Nephron progenitor cell (in vitro differentiated cells): ENCODE measurements at places on chromosomes 4 and X.

- DNase-seq = no peak
These were observed 46.8 kb upstream of the GC start for GRCh38 chr4:71830497-71831190.

DNA sequence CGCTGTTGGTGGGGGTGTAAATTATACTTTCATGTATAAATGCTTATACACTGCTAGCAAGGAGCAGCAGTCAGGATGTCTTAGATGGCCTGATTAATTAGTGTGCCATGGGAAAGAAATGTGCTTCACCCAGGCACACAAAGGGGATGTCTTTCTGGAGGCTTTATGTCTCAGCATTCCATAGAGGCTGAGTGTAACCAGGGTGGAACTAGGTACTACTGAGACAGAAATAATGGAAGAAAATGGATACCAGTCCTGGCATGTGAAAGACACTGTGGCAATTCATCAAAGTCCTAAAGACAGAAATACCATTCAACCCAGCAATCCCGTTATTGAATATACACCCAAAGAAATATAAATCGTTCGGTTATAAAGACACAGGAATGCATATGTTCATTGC is 52.5 kb downstream of the PF4 start:
- DNase-seq = no peak

GRCh38 chr4:153075836-153076518 is 128.3 kb upstream of the TRIM2 start:
- DNase-seq = no peak

- DNase-seq = no peak
These were observed 54.0 kb upstream of the MAP3K15 start for GRCh38 chrX:19569121-19569805.

GRCh38 chr4:127045861-127046260 is 586.9 kb upstream of the INTU start:
- no peak for DNase-seq

GRCh38 chr4:768995-769394 is 56.9 kb downstream of the CPLX1 start:
- no peak for DNase-seq

DNA sequence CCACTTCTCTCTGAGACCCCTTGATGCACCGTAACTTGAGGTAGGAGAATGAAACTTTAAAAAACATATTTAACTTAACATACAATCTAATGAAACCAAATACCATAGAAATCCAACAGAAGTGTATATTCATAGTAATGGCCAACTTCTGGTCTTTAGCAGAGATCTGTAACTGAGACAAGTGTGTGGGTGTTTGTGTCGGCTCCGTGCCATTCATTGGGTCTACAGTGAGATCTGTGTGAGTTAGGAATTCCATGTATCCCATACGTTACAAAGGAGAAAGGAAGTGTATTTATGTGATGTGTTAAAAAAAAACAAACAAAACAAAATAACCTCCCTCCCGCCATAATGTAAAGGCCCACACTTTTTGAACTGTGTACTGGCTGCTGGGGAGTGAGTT is 348.0 kb upstream of the NR3C2 start:
- DNase-seq = no peak

GRCh38 chr4:80878218-80878617 is 152.3 kb upstream of the BMP3 start:
- no peak for DNase-seq

- DNase-seq = no peak
These were observed 8.7 kb downstream of the SMIM10 start for GRCh38 chrX:134999469-134999868.

DNA sequence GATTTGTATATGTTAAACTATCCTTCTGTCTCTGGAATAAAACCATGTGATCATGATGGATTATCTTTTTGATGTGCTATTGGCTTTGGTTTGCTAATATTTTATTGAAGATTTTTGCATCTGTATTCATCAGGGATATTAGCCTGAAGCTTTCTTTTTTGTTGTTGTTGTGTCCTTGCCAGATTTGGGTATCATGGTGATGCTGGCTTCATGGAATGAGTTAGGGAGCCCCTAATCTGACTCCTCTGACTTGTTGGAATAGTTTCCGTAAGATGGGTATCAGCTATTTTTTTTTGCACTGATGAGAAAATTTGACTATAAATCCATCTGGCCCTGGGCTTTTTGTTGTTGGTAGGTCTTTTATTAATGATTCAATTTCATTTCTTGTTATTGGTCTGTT is 45.7 kb downstream of the ATP10D start:
- no peak for DNase-seq

- DNase-seq = no peak
These were observed 40.5 kb downstream of the VEGFC start for GRCh38 chr4:176752191-176752749.

- DNase-seq = peak; percentile 41
These were observed 793 bp downstream of the TSPAN7 start for GRCh38 chrX:38561951-38562719.

DNA sequence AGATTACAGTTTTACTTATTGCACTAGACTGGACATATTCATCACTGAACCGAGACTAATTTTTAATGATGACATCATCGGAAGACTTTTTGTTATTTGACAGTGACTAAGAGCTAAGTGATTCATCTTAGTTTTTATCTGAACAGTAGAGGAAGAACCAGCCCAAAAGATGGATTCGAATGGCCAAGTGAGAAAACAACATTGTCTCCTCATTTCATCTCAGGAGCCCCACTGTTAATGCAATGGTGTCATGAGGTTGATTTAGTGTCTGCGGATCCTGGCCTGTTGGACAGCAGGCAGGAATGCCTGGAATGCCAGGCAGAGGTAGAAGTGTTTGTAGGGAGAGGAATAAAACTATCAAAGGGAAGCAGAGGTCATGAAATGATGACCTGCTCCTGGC is 37.8 kb upstream of the HPF1 start:
- peak; percentile 21 for DNase-seq

DNA sequence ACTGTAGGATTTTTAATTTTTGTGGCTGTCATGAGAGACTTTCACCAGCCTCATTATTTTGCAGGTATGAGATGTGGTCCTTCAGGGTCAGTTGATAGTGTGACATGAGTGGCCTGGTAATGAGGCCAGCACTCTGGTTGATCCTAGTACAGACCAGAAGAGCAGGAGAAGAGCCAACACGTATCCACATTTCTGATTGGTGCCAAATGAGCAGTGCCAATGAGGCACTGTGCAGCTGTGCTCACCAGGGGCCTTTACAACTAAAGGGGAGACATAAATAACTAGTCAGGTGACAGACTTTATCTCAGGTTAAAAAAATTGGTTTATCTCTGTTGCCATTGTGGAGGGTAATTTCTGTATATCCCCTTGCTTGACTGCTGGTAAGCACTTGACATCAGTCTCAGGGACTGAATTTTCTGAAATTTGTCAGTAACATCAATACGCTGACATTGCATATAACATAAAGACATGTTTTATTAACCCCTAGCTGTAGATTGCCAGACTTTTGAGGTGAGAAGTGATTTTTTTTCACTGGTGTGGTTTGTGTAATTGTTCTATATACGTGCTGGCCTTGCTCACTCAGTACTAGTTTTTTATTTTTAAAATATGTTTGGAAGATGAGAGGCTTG is 101.2 kb downstream of the AFF1 start:
- DNase-seq = no peak

GRCh38 chr4:680551-680927 is 6.2 kb downstream of the MYL5 start:
- peak; percentile 49 for DNase-seq

GRCh38 chrX:149569770-149570169 is 17.5 kb downstream of the MAGEA9B start:
- DNase-seq = no peak

DNA sequence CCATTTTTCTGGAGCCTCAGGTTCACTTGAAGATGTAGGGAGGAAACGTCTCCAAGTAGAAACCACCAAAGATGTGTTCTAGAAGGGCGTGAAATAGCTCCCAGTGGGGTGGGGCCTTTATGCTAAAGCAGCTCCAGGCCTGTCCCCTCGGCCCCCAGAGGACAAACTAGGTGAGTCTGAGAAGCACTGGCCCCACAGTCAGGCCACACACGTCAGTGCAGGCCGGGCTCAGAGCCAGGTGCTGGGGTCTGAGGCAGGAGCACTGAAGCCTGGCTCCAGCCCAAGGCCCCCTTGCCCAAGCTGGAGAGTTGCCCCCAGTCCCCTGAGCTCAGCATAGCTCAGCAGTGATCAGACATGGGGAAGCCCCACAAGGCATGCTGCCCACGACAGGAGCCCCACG is 95.4 kb upstream of the PSAPL1 start:
- DNase-seq = no peak

DNA sequence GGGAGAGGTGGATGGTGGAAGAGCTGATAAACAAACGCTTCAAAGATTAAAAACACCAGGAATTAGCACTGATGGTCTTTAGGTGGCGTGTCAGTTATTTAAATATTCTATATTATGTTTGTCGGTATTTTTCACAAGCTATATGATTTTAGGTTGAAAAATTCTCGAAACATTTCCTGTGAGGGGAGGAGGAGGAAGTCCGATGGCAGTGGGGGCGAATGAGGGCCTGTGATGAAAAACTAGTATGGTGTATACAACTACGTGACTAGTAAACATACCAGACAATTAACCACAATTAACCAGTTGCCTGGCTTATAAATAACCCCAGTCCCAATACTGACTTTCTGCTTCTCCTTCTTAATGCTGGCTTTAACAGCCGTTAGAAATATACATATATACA is 595 bp upstream of the NAP1L2 start:
- DNase-seq = no peak

- DNase-seq = no peak
These were observed 51.8 kb upstream of the VEGFD start for GRCh38 chrX:15435836-15436619.

DNA sequence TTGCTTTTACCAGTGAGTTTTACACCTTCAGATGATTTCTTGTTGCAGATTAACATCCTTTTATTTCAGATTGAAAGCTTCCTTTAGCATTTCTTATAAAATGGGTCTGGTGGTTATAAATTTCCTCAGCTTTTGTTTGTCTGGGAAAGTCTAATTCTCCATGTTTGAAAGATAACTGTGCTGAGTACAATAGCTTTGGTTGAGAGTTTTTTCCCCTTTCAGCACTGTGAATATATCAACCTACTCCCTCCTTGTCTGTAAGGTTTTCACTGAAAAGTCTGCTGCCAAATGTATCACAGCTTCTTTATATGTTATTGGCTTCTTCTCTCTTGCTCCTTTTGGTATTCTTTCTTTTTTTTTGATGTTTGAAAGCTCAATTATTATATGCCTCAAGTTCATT is 53.5 kb upstream of the ACTRT1 start:
- DNase-seq = no peak

GRCh38 chr4:47839259-47839658 is 1.4 kb upstream of the CORIN start:
- no peak for DNase-seq

DNA sequence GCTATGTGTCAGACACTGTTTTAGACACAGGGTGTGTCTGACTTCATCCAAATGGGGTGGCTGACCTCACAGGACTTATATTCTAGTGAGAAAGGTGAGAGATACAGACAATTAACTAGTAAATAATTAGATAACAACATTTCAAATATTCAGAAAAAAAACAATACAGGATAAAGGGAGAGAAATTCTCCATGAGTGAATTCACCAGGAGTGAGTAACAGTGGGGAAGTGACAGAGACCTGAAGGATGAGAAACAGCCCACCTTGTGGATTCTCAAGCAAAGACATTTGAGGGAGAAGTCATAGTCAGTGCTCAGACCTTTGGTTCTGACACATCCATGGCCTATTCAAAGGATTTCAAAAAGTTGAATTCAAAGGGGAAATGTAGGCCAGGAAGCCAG is 627.9 kb downstream of the IQCM start:
- DNase-seq = no peak

DNA sequence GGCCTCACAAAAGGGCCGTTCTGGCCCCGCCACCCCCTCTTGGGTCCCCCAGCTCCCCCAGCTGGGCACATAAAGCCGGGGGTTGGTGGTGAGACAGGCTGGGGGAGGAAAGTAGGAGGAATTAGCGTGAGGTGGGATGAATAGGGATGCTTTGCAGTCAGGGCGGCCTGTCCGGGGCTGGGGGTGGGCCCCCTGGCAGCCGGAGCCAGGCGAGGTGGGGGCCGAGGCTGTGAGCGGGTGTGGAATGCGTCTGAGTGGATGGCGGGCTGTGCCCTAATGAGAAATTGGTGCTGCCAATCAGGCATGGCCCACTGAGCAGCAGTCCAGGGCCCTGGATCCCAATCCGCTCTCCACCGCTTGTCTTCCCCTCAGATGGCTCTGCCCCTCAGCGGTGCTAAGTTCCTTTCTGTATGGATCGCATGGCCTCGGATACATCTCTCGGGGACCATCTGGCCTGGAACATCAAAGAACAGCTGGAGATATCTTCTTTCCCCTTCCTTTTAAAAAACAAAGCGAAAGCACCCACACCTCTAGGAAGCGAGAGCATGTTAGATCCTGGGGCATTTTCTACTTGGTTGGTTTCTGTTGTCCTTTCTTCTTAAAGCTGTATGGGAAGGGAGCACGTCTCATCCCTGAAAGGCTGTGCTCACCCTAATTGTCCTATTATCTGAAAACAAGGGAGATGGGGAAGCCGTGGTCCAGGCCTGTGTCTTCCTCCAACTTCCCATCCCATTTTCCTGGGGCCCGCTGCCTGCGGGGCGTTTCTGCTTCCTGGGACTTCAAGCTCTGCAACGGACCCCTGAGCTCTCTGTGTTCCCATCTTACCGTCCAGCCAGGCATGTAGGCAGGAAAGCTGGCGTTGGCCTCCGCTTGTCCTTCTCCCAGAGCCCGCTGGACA is 106.9 kb downstream of the SORCS2 start:
- peak; percentile 40 for DNase-seq

GRCh38 chrX:15043538-15043937 is 170.3 kb downstream of the MOSPD2 start:
- no peak for DNase-seq

GRCh38 chr4:22091352-22091717 is 142.8 kb upstream of the KCNIP4 start:
- DNase-seq = no peak

- no peak for DNase-seq
These were observed 162.9 kb downstream of the LRBA start for GRCh38 chr4:150852216-150852615.

- DNase-seq = no peak
These were observed 160.2 kb upstream of the IGFBP7 start for GRCh38 chr4:57270346-57270745.

DNA sequence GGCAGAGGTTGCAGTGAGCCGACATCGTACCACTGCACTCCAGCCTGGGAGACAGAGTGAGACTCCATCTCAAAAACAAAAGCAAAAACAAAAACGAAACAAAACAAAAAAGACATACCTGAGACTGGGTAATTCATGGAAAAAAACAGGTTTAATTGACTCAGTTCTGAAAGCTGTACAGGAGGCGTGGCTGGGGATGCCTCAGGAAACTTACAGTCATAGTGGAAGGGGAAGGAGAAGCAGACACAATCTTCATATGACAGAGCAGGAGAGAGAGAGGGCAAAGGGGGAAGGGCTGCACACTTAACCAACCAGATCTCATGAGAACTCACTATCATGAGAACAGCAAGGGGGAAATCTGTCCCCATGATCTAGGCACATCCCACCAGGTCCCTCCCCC is 229.5 kb downstream of the STK32B start:
- no peak for DNase-seq

DNA sequence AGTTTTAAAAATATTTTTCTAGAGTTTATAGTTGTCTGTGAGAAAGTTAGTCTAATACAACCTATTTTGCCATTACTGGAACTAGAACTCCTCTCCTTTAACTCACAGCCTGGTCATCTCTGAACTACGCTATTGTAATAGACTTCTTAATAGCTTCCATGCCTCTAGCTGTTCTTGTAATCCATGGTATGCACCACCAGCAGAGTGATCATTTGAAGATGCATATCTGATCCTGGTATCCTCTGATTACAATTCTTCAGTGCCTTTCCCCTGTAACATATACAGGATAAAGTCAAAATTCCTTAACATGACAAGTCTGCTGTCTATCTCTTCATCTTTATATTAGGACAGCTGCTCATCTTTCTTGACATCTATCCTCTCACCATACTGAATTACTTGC is 37.6 kb upstream of the NALF2 start:
- DNase-seq = no peak
